Activated naive CD4-positive, alpha-beta T cell (primary cell): ENCODE measurements at places on chromosomes 12 and 14.
A peak's percentile ranks its signal among the peaks of the same experiment; 100 is the strongest.

GRCh38 chr14:76929927-76930326 lies 98.6 kb downstream of the IRF2BPL start:
- DNase-seq: peak; percentile 17

- no peak for DNase-seq
These were observed 87.6 kb upstream of the GPHB5 start for GRCh38 chr14:63406333-63406732.

DNA sequence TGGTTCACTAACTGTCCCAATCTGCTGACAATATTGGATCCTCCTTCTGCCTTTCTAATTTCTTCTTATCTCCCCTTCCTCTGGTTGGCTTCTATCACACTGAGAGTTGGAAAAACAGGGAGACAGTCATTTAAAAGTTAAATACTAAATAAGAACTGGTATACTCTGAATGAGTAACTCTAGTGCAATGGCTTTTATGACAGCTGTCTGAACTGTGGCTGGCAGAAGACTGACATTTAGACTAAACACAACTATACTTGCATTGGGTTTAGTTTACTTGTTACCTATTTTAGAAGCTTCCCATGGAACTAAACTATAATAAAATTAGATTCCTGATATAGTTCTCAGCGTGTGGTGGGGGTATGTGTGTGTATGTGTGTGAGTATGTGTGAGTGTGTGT lies 7.9 kb upstream of the MAGOHB start:
- no peak for DNase-seq

GRCh38 chr14:103684871-103685270 lies 30.4 kb downstream of the XRCC3 start:
- DNase-seq: no peak

GRCh38 chr12:104933128-104933527 lies 25.0 kb downstream of the SLC41A2 start:
- DNase-seq: no peak

DNA sequence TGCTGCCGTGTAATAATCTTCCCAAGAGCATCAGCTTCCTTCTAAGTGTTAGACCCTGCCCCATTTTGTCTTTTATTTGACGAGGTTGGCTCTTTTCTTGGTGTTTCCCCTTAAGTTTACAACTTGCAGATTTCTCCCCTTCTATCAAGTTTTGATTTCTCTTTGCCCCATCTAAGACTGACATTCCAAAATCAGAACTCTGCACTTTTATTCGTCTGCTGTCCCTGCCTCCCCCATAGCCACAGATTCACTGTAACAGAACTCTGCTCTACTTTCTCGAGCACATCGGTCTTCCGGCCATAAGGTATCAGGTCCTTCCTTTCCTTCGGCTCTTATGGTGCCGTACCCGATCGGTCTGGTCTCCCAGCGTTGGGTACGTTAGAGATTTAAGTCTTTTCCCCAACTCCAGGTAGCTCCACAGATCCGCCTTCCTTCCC lies 563 bp downstream of the DCP1B start:
- no peak for DNase-seq

GRCh38 chr12:9669019-9669326 lies 540 bp upstream of the CLEC2D start:
- no peak for DNase-seq

- no peak for DNase-seq
These were observed 30.8 kb downstream of the CLEC1A start for GRCh38 chr12:10067942-10068341.

GRCh38 chr14:74035556-74035955 lies 16.4 kb downstream of the BBOF1 start:
- DNase-seq: no peak

DNA sequence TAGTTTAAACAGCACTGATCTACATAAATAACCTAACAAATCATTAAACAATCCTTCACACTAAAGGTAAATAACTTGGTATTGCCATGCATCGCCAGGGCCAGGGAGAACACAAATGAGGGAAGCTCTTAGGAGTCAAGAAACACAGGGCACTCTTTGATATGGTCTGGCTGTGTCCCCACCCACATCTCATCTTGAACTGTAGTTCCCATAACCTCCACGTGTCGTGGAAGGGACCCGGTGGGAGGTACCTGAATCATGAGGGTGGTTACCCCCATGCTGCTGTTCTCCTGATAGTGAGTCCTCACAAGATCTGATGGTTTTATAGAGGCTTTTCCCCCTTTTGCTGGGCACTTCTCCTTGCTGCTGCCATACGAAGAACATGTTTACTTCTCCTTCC lies 17.3 kb downstream of the TMEM132D start:
- no peak for DNase-seq

DNA sequence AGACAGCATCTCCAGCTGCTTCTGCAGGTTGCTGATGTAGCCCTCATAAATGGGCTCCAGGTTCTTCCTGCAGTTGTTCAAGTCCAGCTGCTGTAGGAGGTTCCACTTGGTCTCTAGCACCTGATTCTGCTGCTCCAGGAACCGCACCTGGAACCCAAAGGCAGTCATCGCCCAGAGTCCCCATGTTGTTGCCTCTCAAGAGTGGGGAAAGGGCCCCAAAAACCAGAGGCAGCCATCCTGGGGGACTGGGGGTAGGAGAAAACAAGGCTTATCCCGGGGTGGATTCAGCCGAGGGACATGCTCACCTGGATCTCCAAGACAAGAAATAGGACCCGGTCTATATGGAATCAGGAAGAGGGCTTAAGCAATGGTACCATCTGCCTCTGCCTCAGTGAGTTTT lies 2.3 kb downstream of the KRT72 start:
- no peak for DNase-seq

- DNase-seq: peak; percentile 54
These were observed 2.2 kb upstream of the NXPH4 start for GRCh38 chr12:57214398-57214781.

DNA sequence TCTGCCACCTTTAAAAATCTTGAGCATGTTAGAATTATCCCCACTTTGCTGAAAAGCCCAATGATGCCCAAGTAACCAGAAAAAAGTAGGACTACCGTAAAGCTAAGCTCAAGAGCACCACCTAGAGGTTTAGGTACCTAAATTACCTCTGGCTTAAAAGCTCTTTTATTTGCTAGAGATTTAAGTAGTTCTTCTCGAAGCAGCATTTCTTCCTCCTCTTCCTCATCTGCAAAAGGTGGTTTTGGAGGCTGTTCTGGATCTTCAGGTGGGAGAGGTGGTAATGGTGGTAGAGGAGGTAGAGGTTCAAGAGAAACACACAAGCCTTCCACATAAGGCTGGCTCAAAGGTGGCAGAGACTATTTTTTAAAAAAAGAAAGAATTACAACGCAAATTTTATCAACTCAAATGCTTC lies 26.9 kb downstream of the ZFC3H1 start:
- DNase-seq: no peak

- DNase-seq: no peak
These were observed 250.4 kb downstream of the TMTC2 start for GRCh38 chr12:82937151-82937550.

GRCh38 chr14:91599994-91600393 lies 89.9 kb upstream of the PPP4R3A start:
- no peak for DNase-seq

- no peak for DNase-seq
These were observed 5.7 kb downstream of the FAM222A start for GRCh38 chr12:109719123-109720022.

- DNase-seq: no peak
These were observed 68.4 kb downstream of the GALNT16 start for GRCh38 chr14:69328317-69328716.

DNA sequence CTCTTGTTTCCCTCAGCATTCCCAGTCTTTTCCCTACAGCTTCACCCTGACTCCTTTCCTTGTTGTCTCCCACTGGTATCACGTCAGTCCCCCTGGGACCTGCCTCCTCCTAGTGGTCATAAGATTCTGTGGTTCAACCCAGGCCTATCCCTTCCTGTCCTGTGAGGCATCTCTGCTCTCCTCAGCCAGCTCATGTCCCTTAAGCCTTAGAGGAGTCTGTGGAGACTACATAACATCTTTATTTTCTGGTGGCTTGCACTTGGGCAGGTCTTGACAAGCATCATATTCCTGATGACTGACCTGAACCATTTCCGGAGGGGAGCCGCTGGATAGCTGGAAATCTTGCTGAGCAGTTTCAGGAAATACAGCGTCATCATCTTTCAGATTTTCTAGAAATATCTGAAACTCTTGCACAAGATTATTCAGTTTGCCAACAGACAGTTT lies 688 bp downstream of the C12orf71 start:
- DNase-seq: no peak

- no peak for DNase-seq
These were observed 8.9 kb upstream of the KRT7 start for GRCh38 chr12:52224151-52224550.

DNA sequence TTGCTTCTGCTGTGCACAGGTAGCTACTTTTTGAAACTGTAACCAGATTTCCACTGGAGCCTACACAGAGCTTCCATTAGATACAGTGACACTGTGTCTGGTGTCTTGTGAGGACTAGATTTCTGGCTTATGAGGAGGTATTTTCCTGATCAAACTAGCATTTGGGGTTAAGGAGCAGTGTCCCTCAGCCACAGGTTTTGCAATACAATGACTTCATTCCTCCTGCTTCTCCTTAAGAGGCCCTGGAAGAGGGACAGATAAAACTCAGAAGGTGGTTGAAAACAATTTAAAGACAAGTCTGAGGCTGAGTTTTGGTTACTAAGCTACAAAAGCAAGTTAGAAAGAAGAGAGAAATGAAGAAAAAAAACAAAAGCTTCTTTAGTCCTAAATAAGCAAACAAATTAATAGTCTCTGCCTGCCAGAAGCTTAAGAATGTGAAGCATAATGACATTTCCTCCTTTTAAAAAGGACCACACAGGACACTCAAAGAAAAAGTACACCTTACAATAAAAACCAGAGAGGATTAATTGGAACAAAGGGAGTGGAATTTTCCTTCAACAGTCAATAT lies 53.0 kb downstream of the PKP2 start:
- DNase-seq: no peak

- DNase-seq: no peak
These were observed 225.5 kb downstream of the SLC25A21 start for GRCh38 chr14:36946872-36947271.

- DNase-seq: no peak
These were observed 624.4 kb downstream of the KCNH5 start for GRCh38 chr14:62420847-62421246.

- no peak for DNase-seq
These were observed 37.7 kb upstream of the GXYLT1 start for GRCh38 chr12:42182394-42182793.

- no peak for DNase-seq
These were observed at the start of gene DHH for GRCh38 chr12:49094160-49094974. Gene DHH, minus strand, starts transcription at chr12:49094801. Its CDS starts 289 bp downstream, at chr12:49094512.

GRCh38 chr12:23671881-23672280 lies 277.6 kb downstream of the SOX5 start:
- DNase-seq: no peak

- DNase-seq: no peak
These were observed 14.7 kb downstream of the RTL1 start for GRCh38 chr14:100888789-100889315.

- no peak for DNase-seq
These were observed 77.1 kb upstream of the FUT8 start for GRCh38 chr14:65335411-65335947.

DNA sequence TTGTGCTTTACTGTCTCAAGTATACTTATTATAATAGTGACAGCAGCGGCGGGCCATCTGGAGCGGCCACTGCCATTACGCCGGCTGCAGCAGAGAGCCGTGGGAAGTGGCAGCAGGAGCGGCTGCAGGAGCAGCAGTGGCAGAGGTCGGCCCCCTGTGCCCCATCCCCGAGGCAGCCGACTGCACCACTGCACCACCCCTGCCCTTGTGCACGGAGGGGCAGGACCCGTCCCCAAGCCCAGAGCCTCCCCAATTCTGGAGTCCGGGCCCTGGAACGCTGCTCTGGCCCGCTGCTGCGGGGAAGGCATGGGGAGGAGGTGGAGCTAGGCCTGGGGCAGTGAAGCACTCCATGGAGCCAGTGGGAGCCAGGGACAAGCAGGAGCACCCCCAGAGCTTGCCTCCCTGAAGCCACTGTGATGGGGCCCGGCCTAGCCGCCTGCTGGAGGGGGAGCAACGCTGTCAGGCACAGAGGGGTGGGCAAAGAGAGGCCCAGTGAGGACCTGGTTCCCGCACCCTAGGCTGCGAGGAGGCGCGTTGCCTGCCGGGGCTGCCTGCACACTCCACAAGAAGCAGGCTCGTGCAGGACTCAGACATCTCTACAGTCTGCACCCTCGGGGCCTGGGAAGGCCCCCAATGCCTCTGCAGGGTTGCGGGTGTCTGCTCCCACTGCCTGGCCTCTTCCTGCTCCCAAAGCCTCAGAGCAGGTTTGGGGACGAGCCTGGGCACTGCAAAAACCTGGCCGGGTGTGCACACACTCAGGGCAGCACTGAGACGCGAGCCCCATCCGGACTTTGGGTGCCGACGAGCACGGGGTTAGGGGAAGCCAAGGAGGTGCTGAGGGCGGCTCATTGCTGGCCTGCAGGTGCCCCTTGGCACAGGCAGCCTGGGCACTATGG lies 74.2 kb upstream of the RASSF8 start:
- no peak for DNase-seq
